Liver (tissue), 10 donors: ENCODE measurements at places on chromosomes 16 and 17. TPM values are rescaled to one million over a fixed set of nuclear protein-coding genes. Genes with fewer than 3 reads are reported as not detected.

- no peak for DNase-seq
These were observed 73.5 kb upstream of the KIF2B start for GRCh38 chr17:53749178-53749577.

DNA sequence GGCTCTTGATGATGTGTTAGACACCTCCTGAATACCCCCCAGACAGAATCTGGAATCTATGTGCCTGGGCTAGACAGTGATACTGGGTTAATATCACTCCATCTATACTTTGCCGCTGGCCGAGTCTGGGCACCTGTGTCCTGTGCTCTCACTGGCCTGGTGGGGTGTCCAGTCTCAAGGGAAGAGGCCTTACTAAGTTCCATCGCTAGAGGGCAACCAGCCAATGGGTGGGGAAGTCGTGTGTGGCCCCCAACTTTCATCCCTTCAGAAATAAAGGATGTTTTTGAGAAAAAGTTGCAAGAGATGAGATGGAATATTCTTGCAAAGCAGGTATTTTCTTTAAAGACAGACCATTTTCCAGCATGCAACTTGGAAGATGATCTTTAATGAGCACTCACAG is 1.6 kb upstream of the GLP2R start:
- no peak for DNase-seq

GRCh38 chr17:73391331-73392265 is 79.8 kb upstream of the CDC42EP4 start:
- DNase-seq = no peak

DNA sequence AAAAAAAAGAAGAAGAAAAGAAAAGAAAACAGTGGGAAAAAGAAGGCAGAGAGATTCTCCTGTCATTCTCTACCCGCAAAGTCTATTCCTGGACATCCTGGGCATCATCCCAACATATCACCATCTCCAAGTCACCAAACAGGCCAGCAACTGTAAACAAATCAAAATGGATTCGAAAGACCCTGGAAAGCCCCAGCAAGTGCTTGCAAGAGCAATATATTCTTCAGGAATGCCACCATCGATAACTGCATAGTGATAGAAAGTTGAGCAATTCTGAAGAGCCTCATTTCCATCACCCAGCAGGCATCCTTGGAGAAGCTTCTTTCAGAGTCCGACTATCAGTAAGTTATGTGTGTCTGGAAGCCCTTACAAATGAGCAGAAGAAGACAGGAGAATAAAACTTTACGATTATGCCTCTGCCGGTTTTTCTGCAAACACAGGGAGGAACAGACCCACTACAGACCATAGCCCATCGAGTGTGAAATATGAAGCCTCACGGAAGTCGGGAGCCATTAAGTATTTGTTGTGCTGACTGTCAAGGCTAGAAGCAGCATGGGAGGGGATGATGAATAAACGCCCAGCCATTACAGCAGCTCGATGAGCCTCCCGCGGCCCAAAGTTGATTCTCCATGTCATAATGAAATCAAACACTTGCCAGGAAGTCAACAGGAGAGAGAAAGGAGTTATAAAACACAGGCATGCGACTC is 64.5 kb upstream of the SEC14L1 start:
- DNase-seq = no peak

The NPIPA3 gene
- 0.75 TPM for total RNA-seq

The SLC13A2 gene
- total RNA-seq = 0.25 TPM
